ENCODE measurements at places on chromosomes 6 and 20.

GRCh38 chr6:125099211-125100073, 54.1 kb upstream of the TPD52L1 start:
- DNase-seq: no peak

DNA sequence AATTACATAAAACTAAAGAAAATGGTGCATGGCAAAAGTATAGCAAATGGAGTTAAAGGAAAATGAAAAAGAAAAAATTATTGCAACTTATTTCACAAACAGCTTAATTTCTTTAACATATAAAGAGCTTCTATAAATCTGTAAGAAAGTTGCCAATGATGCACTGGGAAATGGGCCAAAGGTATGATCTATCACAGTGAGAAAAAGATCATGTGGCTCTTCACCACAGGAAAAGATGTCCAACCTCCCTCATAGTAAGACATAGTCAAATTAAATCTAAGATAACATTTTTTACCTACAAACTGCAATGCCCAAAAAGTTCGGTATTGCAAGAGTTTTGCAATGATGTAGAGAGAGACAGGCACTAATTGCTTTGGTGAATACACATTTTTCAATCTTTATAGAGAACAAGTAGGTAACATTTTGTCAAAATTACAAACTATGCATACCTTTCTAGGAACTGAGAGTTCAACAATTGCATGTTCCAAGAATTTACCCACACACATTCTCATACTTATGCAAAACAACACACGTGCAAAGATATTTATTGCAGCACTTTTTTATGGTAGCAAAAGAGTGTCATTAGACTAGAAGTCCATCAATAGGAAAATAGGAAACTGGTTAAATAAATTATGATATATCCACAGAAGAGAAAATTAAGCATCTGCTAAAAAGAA, 372.6 kb downstream of the QKI start:
- DNase-seq: no peak

DNA sequence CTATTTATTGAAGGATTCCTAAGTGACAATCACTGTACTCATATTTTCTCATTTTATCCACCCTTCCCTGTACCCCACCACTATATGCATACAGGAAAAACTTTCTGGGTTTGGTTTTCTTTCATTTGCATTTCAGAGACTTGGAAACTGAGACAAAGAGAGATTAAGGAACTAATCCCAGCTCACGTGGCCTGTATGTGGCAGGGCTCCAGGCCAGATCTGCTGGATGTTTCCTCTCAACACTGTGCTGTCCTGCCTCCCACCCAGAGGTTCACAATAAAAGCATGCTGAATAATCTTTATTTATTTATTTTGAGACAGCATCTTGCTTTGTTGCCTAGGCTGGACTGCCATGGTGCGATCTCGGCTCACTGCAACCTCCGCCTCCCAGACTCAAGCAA, 50.2 kb downstream of the CEP162 start:
- no peak for DNase-seq

GRCh38 chr6:75386050-75386770, 101.6 kb upstream of the TMEM30A start:
- DNase-seq: no peak

DNA sequence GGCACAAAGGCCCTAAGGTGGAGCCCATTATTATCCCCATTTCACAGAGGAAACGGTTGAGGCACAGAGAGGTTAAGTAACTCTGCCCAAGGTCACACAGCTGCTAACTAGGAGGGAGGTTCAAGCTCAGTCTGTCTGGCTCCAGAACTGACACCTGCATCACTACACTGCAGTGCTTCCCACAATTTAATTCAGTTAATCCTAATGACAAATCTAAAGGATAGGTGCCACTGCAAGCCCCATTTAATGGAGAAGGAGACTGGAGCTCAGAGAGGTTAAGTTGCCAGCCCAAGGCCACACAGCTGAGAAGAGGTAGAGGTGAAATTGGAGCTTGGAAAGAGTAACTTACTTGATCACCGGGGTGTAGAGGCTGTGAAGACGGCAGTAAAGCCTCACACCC, 148.8 kb downstream of the PREX1 start:
- DNase-seq: no peak

GRCh38 chr6:7707787-7708186, 18.1 kb upstream of the BMP6 start:
- no peak for DNase-seq

DNA sequence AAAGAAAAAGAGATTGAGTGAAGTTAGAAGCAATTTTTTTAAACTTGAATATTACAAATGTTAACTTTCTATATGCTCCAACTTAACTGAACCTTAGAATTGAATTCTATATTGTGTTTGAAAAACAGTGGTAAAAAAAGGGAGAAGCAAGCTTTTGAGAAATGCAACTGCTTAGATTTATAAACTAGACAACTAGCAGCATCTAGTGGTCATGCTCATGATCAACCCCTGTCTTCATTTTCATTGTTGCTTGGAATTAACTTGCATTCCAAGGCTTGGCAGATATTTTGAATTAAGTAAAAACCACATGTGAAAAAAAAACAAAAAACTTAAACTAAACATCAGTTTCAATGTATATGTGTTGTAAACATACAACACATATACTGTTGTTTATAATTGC, 113.1 kb downstream of the C6orf58 start:
- no peak for DNase-seq

DNA sequence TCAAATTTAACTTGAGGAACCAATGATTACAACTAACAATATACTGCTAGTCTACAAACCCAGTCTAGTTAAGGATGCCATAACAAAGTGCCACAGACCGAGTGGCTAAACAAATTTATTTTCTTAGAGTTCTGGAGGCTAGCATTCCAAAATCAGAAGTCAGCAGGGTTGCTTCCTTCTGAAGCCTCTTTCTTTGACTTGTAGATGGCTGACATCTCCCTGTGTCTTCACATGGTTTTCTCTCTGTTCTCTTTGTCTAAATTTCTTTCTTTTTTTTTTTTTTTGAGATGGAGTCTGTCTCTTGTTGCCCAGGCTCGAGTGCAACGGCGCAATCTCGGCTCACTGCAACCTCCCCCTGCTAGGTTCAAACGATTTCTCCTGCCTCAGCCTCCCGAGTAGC, 56.1 kb downstream of the NCOA3 start:
- no peak for DNase-seq

GRCh38 chr20:25546048-25546447, 39.3 kb downstream of the NINL start:
- DNase-seq: no peak

- DNase-seq: no peak
These were observed 27.3 kb downstream of the RIN2 start for GRCh38 chr20:19785173-19785982.

DNA sequence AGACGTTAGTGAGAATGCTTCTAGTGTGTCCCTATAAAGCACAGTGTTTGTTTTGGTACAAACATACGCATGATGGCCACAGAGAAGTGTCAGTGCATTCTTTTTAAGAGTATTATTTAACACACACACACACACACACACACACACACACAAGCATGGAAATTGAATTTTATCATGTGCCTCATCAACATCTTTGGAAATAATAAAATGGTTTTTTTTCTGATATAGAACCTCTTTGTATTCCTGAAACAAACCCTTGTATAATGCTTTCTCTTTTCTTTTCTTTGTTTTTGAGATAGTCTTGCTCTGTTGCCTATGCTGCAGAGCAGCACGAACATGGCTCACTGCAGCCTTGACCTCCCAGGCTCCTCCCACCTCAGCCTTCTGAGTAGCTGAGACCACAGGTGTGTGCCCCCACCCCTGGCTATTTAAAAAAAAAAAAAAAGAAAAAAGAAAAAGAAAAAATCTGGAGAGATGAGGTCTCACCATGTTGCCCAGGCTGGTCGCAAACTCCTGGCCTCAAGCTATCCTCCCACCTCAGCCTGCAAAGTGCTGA, 116.2 kb upstream of the SYNDIG1 start:
- DNase-seq: no peak

DNA sequence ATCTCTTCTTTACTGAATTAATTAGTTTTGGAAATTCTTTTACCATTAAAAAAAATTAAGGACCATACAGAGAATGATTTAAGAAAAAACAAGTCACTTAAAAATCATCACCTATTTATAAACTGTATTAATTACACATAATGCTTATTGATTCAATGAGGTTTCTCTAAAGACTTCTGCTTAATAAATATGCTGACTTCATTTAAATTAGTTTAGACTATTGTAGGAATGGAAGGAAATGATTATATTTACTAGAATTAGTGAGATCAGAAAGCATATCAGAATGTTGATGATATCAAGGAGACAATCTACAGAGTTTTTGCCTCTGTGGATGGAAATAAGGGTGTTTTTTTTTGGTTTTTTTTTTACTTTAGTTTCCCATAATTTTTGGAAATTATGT, 34.6 kb upstream of the SMIM28 start:
- DNase-seq: no peak

- DNase-seq: no peak
These were observed 105.1 kb downstream of the UST start for GRCh38 chr6:148851683-148852556.
